ENCODE measurements at places on chromosomes 1 and 21. TPM values are rescaled to one million over a fixed set of nuclear protein-coding genes. Genes with fewer than 3 reads are reported as not detected.

Gene TSPAN1
- not detected for total RNA-seq

Gene FAM3B
- 0.10 TPM for total RNA-seq

Gene RCAN3
- 19.2 TPM for total RNA-seq

Gene FOXD2
- 0.48 TPM for total RNA-seq

Gene C4BPA
- not detected for total RNA-seq

Gene NPR1
- not detected for total RNA-seq

Gene CDC20
- 410 TPM for total RNA-seq

Gene ACTL8
- total RNA-seq, result 0.48 TPM

Measured in RPMI7951 (cell line).